Activated T-cell treated with anti-CD3 and anti-CD28 coated beads, Interleukin-2, amount 50 U/mL, for 1 hour (primary cell): ENCODE measurements at places on chromosomes 2 and 18.

DNA sequence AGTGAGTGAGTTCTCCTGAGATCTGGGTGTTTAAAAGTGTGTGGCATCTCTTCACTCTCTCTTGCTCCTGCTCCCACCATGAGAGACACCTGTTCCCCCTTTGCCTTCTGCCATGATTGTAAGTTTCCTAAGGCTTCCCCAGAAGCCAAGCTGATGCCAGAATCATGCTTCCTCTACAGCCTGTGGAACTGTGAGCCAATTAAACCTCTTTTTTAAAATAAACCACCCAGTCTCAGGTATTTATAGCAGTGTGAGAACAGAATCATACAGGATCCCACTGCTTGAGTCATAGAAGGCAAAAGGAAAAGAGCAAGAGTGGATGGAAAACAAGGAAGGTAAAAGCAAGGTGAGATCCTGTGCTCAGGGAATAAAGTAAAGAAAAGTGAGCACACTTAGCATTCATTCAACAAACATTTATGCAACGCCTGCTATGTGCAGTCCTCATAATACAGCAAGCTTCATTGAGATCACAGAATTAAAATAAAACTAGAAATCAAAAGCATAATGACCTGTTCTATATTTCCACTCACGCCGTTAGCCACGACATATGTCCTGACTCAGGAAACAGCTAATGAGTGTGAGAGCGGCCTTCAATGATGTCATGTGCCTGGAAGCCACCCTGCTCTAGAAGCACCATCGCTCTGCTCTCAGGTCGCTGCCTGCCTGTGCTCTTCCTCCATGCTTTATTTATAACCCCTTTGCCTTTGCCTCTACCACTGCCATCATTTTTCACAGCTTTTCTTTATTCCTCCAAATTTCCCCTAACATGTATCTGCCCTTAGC is 11.3 kb upstream of the COPS8 start:
- no peak for DNase-seq

DNA sequence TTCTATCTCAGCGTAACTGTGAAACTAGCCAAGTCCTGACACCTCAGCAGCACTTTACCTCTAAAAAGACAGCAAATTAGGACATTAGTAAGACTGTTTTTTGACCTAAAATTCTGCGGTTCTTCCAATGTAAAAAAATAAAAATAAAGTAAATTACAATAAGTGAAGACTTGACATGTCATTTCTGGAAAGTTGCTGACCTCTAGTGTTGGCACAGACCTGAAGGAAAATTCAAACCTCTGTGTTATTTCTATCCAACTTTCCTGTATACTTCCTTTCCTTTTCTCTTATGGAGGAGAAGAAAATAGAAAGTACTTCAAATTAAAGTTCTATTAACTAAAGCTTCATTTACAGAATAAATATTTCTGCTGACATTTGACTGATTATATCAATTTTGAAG is 110.6 kb downstream of the TMEM182 start:
- DNase-seq, result no peak

DNA sequence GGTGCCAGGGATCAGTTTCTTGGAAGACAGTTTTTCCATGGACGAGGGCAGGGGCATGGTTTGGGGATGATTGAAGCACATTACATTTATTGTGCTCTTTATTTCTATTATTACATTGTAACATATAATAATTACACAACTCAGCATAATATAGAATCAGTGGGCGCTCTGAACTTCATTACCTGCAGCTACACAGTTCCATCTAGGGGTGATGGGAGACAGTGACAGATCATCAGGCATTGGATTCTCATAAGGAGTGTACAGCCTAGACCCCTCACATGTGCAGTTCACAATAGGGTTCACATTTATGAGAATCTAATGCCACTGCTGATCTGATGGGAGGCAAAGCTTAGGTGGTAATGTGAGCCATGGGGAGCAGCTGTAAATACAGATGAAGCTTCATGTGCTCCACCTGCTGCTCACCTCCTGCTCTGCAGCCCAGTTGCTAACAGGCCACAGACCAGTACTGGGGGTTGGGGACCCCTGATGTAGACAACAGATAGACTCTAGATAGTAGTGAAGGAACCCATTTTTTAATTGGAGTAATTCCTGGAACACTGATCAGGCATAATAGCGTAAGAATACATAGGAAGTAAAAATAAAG is 41.5 kb upstream of the MC4R start:
- no peak for DNase-seq

DNA sequence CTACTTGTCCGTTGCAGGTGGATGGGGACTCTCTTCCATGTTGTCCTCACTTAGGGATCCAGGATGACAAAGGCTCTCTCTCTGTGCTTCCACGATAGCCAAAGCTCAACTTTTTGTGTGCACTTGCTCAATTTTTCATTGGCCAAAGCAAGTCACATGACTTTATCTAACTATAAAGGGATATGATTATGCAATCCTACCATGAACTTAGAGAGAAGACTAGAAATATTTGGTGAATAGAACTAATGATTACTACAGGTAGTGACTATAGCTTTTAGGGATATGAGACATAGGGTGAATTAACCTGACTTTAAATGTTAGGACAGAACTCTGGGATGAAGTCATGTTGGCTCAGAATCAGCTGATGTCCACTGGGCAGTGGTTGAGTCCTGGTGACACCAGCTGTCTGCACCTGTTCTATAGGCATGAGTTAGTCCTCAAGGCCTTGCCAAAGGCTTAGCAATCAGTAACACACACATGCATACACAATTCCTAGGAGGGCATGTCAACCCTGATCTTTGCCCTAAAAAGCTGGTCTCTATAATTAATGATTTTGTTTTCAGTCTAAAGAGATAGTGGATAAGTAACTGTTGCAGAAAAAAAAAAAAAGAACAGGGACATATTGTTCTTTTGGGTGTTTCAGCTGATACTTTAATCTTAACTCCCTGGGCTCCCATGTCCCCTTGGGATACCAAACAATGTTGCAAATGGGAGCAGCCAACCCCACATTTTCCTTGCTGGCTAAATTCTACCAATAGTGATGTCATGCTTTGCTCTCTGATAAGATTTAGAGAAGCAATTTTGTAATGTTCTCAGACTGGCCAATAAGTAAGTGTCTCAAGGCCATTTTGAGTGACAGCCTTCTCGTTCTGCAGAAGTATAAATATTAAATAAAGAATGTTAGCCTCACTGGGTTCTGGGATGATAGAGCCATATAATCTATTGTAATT is 12.5 kb upstream of the HK2 start:
- no peak for DNase-seq

DNA sequence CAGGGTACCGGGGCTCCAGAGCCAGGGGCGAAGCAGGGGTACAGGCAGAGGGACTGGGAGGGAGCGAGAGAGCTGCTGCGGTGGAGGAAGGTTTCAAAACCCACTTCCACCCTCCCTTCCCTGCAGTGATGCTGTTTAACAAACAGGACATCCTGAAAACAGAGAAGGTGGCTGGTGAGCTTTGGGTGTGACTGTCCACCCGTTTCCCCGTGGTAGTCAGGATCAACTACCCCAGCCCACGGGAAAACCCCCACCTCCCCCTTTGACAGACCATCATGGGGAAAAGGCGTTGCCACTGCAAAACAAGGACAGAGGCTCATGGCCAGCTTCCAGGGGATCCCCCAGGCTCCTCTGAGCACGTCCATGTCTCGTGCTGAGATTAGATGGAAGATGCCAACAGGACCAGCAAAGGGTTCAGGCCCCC is 12.9 kb downstream of the TMEM185B start:
- no peak for DNase-seq

- DNase-seq, result no peak
Observed at GRCh38 chr2:136057802-136058140, 60.2 kb downstream of the CXCR4 start.

GRCh38 chr2:37907501-37908225 is 17.4 kb upstream of the RMDN2 start:
- no peak for DNase-seq

DNA sequence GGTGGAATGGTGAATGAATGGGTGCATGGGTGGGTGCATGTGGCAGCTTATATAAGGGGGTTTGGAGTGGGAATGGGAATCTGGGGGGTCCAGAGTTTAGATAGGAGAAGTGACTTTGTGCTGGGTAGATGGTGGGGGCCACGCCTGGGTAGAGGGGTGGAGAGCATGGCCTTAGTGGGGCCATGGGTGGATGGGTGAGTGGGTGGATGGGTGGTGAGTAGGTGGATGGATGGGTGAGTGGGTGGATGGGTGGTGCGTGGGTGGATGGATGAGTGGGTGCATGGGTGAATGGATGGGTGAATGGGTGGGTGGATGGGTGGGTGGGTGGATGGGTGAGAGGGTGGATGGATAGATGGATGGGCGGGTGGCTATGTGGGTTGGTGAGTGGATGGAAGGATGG is 53.9 kb downstream of the MYO7B start:
- no peak for DNase-seq

- no peak for DNase-seq
Observed at GRCh38 chr2:4090668-4091630, 387.6 kb downstream of the DCDC2C start.

- DNase-seq, result no peak
Observed at GRCh38 chr18:76121011-76121410, 374.0 kb downstream of the ZNF516 start.

GRCh38 chr2:16252251-16252650 is 311.9 kb downstream of the MYCN start:
- DNase-seq, result no peak

- DNase-seq, result no peak
Observed at GRCh38 chr2:49933711-49934110, 779.4 kb upstream of the FSHR start.

DNA sequence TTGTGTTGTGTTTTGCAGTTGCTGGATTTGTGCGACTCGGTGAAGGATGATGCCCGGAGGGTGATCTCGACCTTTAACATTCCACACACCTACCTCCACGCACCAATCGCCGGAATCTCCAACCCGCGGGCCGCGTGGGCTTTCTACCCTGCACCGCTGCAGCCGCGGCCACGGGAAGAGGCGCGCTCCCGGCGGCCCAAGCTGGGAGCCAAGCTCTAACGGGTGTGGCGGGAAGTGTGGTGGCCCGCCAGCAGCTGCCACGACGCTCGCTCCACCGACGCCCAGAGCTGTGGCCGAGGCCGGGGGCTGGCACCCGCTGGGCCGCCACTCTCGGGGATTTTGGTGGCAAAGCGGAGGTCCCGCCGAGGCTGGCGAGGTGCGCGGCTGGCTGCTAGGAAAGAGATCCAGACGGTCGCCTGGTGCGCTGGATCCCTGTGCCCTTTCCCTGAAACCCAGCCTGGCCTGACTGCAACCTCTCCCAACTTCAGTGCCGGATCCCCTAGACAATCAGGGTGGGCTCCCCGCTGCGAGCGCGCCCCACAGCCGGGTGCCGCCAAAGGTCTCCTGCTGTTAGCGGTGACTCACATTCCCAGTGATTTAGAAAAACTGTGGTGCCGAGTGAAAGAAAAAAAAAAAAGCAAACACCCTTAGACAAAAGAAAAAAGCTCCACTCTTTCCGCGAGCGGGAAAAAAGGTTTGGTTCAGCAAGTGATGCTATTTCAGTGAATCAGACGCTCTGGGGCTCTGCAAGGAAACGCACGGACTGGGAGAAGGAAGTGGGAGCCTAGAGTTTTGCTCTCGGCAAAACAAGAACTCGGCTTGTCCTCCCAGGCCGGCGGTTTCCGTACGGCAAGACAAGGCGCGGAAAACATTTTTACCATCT is 2.9 kb upstream of the BCL2L11 start:
- peak; percentile 47 for DNase-seq
